NCI-H524 treated with DMSO at 0.1 percent for 48 hours (cell line): ENCODE measurements at places on chromosomes 6 and 20.

DNA sequence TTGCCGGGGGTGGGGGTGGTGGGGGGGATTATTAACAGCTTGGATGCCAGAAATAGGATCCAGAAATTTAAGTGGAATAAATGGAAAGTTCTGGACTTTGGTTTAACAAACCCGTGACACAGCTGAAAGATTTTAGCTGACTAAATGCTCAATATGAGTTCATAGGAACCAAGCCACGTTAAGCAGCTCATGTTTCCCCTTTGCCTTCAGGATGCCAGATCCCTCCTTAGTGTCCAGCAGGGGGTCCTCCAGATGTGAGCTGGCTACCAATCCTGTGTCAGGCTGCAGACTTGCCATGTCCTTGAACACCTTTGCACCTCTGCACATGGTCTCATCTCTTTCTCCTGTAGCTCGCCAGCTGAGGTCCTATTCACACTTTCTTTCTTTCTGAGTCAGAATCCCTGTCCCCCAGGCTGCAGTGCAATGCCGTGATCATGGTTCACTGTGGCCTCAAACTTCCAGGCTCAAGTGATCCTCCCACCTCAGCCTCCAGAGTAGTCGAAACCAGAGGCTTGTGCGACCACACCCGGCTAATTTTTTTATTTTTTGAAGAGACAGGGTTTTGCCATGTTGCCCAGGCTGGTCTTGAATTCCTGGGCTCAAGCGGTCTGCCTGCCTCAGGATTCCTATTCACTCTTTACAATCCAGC is 133.3 kb upstream of the ARMC2 start:
- DNase-seq: no peak

GRCh38 chr6:125078602-125079321 is 74.8 kb upstream of the TPD52L1 start:
- DNase-seq: peak; percentile 99

DNA sequence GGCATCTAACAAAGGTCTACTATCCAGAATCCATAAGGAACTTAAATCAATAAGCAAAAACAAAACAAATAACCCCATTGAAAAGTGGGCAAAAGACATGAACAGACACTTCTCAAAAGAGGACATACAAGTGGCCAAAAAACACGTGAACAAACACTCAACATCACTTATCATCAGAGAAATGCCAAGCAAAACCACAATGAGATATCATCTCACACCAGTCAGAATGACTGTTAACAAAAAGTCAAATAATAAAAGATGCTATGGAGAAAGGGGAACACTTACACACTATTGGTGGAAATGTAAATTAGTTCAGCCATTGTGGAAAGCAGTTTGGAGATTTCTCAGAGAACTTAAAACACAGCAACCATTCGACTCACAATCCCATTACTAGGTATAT is 19.4 kb upstream of the VNN1 start:
- DNase-seq: no peak

GRCh38 chr20:47950124-47950912 is 165.0 kb upstream of the SULF2 start:
- no peak for DNase-seq

DNA sequence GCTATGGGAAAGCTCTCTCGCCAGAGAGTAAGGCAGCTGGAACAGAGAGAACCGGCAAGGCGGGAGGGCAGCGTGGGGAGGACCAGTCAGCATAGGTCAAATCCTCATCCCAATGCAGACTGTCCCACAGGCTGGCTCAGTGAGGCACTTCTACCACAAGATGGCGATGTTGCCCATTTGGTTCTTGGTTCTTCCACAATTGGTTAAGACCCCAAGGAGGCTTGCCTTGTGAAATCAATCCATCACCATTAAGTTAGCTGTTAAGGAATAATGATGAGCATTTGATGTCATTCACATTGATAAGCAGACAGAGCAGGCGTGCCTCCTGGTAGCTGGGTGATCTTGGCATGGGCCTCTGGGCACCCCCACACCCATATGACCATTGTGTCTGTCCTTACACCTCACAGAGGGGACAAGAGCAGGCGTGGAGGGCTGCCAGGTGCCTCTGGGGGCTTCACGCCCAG is 2.4 kb downstream of the CSTL1 start:
- peak; percentile 55 for DNase-seq

DNA sequence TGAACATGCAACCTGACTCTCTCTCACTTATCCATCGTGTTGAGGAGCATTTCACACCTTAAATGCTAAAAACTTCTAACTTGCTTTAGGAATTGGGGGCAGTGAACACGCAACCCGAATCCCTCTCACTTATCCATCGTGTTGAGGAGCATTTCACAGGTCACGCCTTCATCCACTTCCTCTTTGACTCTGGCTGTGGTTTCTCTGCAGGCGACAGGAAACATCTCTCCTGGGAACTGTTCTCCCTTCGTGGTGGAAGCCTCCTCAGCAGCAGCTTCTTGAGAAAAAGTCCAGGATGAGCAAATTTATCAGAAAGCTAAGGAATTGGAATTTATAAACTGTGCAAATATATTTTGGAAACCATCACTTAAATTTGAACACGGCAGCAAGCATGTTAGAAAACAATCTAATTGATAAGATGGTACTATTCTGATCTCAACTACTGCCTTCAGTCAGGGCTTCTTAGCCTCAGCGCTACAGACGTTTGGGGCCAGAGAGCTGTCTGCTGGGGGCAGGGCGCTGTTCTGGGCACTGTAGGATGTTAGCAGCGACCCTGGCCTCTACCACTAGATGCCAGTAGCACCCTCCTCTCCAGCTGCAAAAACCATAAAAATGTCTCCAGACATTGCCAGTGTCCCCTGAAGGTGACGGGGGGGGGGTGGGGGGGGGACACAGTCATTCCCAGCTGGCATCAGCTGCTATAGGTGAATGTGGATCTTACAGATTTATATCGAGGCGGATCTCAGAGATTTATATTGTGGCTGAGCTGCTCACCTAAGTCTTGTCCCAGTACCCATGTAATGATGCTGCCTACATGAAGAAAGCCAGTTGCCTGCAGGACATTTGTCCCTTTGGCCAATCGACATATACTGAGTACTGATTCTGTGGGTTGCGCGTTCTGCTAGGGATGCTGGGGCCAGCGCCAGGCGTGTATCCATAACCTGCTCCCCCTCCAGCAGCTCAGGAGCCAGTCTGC is 26.2 kb downstream of the CTCFL start:
- peak; percentile 4 for DNase-seq

DNA sequence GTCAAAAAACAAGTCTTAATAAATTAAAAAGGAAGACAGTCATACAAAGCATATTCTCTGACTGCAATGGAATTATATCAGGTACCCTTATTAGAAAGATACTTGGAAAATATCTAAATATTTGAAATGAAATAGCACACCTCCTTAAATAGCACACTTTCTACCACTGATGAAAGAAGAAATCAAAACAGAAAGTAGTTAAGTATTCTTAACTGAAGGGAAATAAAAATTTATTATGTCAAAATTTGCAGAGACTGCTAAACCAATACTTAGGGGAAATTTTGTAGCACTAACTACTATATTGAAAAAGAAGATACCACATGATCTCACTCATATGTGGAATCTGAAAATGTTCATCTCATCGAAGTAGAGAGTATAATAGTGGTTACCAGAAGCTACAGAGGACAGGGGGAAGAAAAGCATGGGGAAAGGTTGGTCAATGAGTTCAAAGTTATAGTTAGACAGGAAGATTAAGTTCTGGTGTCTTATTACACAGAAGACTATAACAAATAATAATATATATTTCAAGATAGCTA is 112.2 kb downstream of the ASCC3 start:
- DNase-seq: no peak

- DNase-seq: no peak
Observed at GRCh38 chr20:25197183-25197869, 1.8 kb downstream of the ENTPD6 start.

DNA sequence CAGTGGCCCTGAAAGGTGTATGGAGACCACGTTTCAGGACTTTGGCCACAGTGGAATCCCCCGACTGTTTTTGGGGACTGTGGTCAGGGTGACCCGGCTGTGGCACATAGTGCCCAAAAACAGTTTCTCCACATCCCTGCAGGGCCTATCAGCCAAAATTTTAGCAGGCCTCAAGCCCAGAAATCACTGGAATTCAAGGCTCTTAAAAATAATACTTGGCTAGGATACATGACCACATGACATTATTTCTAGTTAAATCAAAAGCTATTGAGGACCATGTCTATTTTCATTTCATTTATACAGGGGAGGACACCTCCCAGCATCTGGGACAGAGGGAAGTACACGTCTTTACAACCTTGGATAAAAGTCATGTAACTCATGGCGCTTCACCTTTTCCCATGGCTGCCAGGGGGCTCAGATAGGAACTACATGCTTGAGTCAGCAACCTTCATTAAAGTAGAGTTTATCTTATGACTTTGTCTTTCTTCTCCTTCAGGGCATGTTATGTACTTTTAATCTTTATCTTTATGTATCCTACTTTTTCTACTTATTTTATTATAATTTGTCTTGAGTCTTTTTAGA is 70.8 kb upstream of the CD93 start:
- no peak for DNase-seq

GRCh38 chr6:169019727-169020491 is 233.7 kb downstream of the THBS2 start:
- DNase-seq: no peak

DNA sequence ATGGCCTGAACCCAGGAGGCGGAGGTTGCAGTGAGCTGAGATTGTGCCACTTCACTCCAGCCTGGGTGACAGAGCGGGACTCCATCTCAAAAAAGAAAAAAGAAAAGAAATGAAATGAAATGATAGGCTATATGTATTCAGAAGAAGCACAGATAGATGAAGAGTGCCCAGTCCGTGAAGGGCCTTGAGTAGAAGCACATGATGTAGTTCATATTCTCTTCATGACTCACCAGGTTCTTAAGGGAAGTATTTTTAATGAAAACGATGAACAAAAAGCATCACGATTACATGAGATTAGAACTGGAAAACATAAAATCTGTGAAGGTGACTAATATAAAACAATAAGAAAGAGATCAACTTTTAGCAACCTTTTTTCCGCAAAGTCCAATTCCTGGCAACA is 29.8 kb downstream of the TPD52L1 start:
- DNase-seq: no peak

DNA sequence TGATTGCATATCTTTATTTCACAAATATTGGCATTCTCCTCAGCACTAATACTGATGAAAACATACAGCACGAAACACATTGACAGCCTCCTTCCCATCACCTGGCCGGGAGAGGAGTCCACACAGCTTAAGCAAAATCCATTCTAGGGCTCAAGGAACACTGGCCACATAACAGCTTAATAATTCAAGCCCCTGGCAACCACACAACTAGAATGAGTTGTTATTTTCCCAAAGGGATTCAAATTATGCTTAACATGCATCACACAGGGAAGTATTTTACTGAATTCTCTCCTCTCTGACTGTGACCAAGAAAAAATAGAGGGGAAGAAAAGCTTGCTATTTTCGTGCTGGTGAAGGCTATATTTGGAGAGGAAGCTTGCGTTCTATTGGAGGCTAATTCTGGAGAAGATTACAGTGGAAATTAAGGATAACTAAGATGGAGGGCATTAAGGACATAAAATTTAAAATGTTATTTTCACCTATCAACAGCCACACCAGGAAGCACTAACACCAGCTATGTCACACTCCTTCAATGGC is 198.5 kb downstream of the ADGRG6 start:
- DNase-seq: no peak

- DNase-seq: peak; percentile 12
Observed at GRCh38 chr6:158506601-158507000, 53.3 kb upstream of the TMEM181 start.

- DNase-seq: no peak
Observed at GRCh38 chr6:13355999-13356785, 27.9 kb upstream of the TBC1D7 start.

GRCh38 chr20:53824779-53825178 is 231.1 kb upstream of the ZNF217 start:
- no peak for DNase-seq

- no peak for DNase-seq
Observed at GRCh38 chr6:68087399-68088133, 547.5 kb upstream of the ADGRB3 start.

- no peak for DNase-seq
Observed at GRCh38 chr20:23084845-23085365, 1.2 kb downstream of the CD93 start.

- DNase-seq: no peak
Observed at GRCh38 chr6:31453259-31453658, 44.7 kb upstream of the MICB start.

DNA sequence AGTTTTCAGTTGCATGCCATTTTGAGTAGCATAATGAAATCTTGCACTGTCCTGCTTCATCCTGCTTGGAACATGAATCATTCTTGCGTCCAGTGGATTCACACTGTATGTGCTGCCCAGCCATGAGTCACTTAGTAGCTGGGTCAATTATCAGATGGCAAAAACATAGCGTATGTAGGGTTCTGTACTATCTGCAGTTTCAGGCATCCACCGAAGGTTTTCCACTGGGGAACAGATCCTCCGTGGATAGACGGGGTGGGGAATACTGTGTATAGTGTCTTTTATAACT is 61.4 kb downstream of the IL22RA2 start:
- DNase-seq: no peak

GRCh38 chr6:38797391-38797790 is 82.3 kb downstream of the DNAH8 start:
- DNase-seq: no peak

DNA sequence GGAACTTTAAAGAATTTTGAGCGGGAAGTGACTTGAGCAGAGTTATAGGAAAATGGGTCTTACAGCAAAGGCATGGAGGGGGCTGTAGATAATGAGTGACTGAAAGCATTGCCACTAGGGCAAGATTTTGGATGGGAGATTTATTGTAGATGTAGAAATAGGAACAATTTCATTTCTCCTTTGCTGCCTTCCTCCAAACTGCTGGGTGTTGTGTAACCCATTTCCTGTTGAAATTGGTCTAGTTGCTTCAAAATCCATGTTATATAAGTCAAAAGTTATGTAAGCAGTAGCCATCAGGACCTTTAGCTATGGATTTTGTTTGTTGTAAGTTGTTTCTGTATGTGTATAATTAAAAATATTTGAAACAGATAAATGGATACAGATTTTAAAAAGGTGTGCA is 11.1 kb downstream of the YWHAB start:
- no peak for DNase-seq

- no peak for DNase-seq
Observed at GRCh38 chr6:149961728-149962425, 1.9 kb upstream of the ULBP1 start.

DNA sequence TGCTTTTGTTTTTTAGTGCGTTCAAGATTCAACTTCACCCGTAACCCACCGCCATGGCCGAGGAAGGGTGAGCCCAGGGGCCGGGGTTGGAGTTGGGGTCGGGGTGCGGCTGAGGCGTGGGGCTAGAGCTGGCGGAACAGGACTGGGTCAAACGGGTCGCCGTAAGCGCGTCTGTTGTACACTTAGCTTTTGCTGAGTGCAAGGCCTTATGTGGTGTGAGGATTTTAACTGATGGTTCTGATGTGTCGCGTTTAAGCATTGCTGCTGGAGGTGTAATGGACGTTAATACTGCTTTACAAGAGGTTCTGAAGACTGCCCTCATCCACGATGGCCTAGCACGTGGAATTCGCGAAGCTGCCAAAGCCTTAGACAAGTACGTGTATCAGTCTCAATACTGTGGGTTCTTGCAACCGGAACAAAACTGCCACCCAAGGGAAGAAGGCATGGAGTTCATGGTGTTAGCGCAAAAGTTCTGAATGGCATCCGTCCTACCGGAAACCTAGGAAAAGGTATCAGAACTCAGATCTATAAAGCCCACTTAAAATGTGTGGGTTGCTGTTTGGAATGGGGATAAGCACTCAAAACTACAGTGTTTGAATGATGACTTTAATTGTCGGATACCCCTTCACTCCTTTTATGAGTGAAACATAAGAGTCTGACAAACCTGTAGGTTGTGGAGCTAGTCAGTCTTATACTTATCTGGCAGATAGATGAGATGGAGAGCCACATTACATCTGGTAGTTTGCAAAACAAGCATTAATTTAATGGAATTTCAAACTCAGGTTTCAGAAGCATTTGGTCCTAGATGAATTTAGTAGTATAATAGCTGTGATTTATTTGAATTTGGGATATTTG is 574 bp downstream of the RPS12 start:
- DNase-seq: no peak
